ENCODE measurements at places on chromosomes 1 and 21.

GRCh38 chr1:13733711-13734110 is 33.7 kb downstream of the PRDM2 start:
- DNase-seq, result no peak

GRCh38 chr1:27372022-27372807 is 2.4 kb downstream of the FCN3 start:
- no peak for DNase-seq

DNA sequence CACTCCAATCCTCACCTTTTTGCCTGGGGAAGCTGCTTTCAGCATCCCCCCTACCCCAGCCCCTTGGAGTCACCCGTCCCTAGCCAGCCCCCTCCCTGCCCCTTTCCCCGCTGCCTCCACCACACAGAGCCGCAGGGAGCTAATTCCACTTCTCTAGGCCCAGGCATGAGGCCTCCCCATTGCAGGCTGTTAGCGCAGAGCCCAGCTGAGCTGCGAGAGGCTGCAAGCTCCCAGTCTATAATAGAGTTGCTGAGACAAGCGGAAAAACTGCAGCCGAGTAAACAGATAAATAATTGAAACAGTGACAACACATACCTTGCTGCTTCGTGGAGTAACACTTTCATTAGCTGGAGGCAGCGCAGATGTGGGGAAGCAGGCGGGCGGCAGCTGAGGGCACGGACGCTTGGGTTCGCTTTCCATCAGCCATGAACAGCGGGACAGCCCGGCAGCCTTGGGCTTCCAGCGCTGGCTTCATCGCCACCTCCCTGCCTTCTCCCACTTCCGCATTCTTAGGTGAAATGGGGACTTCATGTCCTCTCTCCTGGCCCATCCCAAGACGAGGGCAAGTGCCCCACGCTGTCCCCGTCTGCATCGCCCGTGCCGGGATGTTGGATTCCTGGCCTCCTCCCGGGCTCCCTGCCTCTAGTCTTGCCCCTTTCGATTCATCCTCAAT is 183.3 kb downstream of the IGSF21 start:
- no peak for DNase-seq

GRCh38 chr1:29695803-29696202 is 459.5 kb downstream of the PTPRU start:
- no peak for DNase-seq

GRCh38 chr1:222392556-222392955 is 155.3 kb downstream of the HHIPL2 start:
- DNase-seq, result peak; percentile 22

GRCh38 chr1:99786751-99787501 is 20.5 kb upstream of the FRRS1 start:
- DNase-seq, result no peak

- DNase-seq, result no peak
These were observed 71.6 kb upstream of the GREM2 start for GRCh38 chr1:240683576-240683975.

DNA sequence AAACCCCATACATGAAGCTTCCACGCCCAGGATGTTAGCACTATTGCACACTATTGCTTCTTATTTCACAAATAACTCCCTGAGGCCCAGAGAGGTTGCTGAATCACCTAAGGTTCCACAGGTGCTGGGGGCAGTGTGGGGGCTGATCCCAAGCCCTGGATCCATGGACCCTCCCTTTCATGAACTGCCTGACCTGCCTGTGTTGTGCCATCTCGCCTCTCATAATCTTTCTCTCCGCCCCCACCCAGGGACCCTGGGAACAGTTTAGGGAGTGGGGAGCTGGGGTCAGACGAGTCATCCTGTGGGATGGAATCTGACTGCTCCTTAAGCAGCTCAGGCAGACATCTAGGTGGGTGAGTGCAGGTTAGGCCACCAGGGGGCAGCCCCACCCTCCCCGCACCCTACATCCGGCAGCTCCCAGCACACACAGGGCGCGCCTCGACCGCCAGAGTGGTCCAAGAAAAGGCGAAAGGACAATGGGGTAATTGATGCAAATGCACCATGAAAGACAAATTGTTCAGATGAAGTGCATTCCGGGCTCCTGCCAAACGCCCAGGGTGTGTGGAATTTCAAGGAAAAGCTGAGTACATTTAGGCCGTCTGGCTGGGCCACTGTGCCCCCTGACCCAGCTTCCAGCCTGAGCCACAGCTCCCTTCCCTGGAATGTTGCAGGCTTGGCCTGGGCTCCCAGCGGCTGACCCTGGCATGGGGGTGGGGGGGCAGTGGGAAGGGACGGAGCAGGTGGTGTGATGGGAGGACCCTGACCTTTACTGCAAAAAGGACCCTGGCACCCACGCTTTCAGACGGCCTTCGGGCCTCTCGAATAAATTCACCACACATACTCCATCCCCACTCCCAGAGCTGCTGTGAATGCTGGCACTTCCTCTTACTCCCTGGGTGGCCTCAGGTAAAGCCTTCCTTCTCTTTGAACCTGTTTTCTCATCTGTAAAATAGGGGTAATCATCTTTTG is 20.8 kb downstream of the PHLDA3 start:
- DNase-seq, result peak; percentile 72

DNA sequence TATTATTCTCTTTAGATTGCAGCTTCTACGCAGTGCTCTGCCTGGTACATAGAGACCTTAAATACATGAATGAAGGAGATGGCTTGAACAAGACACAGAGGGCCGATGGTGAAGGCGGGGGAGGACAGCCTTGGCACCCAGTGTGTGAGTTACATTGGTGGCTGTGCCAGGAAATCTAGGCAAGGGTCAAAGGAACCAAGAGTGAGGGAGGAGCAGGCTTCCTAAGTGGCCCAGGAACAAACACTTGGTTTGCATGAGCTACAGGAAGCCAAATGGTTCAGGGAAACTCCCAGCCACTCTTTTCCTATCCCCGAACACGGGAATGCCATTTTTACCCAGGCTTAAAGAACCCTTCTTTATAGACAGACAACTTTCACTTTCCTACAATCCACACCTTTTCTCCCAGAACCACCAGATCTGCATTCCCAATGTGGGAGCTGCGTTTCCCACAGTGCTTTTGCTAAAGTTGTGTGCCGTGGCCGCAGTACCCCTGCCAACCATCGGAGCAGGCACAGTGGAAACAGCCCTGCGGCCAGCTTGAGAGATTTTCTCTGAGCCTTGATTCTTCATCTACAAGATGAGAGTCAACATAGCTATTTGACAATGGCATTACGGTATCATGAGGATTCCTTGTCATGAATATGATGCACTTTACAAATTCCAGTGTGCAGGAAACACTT is 3.5 kb upstream of the CLEC20A start:
- peak; percentile 9 for DNase-seq

- peak; percentile 48 for DNase-seq
These were observed 2.7 kb downstream of the TMEM200B start for GRCh38 chr1:29120947-29121485.

GRCh38 chr1:56424744-56425493 is 154.4 kb downstream of the PLPP3 start:
- peak; percentile 75 for DNase-seq

GRCh38 chr1:201184307-201185122 is 6.1 kb upstream of the IGFN1 start:
- DNase-seq, result peak; percentile 88

- peak; percentile 80 for DNase-seq
These were observed 294.4 kb downstream of the SDCCAG8 start for GRCh38 chr1:243550276-243550675.

GRCh38 chr21:34684174-34684876 is 15.5 kb downstream of the CLIC6 start:
- DNase-seq, result no peak

DNA sequence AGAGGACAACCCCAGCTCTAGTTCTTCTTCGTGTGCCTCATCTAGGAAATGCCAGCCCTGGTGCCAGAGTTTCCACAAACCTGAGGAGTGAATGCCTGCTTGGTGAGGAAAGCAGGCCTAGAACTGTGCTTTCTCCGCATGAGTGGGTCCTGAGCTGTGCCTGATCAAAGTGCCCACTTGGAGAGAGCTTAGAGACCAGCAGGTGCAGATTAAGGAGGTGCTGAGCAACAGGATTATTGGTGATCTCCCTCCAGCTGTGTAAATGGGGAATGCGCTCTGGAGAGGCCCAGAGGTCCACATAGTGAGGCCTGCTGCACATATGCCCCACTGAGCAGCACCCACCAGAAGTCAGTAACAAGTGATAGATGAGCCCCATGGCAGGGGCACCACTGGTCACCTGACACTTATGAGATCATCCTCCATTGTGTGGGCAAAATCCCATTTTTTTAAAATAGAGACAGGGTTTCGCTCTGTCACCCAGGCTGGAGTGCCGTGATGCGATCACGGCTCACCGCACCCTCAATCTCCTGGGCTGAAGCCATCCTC is 127.2 kb upstream of the ZC3H12A start:
- DNase-seq, result no peak

- DNase-seq, result no peak
These were observed 61.4 kb upstream of the HTR1D start for GRCh38 chr1:23278717-23279116.

GRCh38 chr1:13730751-13731482 is 30.9 kb downstream of the PRDM2 start:
- no peak for DNase-seq

DNA sequence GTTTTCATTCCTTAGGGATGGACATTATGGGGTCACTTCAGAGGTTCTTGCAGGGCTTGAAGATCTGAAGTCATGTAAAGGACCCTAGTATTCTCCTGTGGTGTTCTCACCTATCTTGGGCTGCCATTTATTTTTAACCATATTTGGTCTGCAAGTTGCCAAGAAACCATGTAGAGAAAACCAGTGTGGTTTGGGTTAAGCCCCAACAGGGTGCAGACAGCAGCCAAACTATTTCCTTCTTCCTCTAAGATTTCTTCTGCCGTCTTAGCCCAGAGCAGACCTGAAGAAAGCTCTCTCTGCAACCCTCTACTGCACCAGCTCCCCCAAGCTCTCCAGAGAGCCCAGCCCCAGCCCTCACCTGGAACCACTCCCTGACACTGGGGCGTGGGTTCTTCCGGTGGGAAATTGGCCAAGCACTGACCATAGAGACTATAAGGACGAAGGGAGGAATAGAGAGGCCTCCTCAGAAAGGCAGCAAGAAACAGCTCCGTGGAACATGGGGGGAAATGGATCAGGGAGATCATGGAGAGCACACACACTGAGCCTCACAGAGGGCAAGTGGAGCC is 136.6 kb downstream of the SYF2 start:
- no peak for DNase-seq

GRCh38 chr1:14466006-14466405 is 132.5 kb upstream of the KAZN start:
- DNase-seq, result no peak

DNA sequence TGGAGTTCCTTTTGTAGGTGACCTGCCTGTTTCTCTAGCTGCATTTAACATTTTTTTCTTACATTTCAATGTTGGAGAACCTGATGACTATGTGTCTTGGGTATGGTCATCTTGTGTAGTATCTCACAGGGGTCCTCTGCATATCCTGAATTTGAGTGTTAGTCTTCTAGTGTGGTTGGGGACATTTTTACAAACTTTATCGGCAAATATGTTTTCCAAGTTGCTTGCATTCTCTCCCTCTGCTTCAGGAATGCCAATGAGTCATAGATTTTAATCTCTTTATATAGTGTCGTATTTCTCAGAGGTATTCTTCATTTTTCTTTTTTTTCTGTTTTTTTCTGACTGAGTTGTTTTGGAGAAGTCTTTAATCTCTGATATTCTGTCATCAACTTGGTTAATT is 684.0 kb downstream of the NCAM2 start:
- no peak for DNase-seq

DNA sequence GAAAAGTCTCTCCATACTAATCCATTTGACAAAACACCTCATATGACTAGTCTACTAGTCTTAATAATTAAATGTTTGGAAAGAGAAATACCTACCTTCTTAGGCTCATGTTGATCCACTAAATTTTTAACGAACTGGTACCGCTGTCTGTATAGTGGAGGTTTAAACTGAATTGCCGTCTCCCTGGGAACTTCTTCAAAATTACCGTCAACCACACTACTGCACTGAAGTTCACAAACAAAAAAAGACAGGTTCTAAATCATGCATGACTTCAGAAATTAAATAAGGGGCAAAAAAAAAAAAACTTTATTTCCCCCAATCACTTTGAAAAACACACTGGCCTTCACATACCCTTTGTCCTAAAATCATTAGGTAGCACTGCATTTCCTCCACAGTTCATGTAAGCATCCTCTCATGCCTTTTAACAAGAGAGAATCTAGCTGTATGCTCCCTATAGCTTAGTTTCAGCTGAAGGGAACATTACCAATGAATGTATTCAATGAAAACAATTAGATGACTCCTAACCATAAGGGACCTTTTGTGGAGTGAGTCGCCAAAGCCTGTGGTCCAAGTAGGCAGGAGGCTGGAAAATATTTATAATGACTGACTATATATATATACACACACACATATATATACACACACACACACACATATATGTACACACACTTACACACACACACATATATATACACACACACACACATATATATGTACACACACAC is 3.4 kb downstream of the HENMT1 start:
- no peak for DNase-seq

- DNase-seq, result no peak
These were observed 185.0 kb downstream of the MATN1 start for GRCh38 chr1:30538226-30538992.

DNA sequence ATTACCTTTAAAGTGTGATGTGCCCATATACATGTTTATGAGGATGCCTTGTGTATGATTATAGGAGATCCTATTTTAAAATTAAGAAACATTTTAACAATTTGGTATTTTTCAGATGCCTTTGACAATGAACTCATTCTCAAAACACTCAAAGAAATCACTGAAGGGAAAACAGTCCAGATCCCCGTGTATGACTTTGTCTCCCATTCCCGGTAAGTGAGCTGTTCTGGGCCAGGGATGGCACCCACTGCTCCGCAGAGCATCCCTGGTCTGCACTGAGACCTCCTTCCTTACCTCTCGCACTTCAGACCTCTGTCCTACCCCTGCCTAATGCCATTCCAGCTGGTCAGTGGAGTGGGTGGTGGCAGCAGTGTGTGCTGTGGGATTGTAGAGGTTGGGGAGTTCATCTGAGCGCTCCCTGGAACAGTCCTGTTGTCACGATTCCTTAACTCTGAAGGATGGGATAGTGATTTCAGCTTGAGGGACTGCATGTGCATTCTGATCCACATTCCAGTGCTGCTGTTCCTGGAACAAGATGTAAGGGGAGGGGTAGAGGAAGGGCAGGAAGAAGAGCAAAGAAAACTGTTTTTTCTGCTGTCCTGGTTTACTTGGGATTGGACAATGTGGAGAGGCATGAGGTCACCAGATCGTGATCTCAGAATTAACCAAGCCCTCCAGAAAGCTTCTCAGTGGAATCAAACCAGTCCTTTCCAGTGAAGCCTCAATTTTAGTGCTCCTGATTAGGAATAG is 63.9 kb downstream of the UCK2 start:
- DNase-seq, result peak; percentile 58

Data from mesenchymal stem cell (in vitro differentiated cells and primary cell).